Pulmonary artery endothelial cell (primary cell): ENCODE measurements at places on chromosomes 4 and X. TPM values are rescaled to one million over a fixed set of nuclear protein-coding genes. Genes with fewer than 3 reads are reported as not detected.

Gene ITGB1BP2
- 0.46 and 1.4 TPM in 2 replicates for total RNA-seq

DNA sequence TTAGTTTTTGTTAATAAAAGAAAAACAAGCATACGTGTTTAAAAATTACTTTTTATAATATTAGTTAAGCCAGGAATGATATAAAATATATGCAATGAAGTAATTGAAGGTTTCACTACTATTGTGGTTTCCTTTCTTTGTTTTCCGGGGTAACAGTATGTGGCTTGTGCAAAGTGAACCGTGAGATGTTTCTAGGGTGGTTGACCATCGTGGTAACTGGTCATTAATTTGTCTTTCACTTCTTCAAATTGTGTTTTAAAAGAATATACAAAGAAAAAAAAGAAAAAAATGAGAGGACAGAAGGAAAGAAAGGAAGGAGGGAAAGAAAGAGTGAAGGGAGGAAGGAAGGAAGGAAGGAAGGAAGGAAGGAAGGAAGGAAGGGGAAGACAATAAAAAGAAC lies 330.1 kb upstream of the CPXCR1 start:
- no peak for DNase-seq

- no peak for DNase-seq
These were observed 574.7 kb downstream of the PCDH7 start for GRCh38 chr4:31294655-31295480.

Gene LDOC1
- 4.5 and 5.3 TPM in 2 replicates for total RNA-seq

DNA sequence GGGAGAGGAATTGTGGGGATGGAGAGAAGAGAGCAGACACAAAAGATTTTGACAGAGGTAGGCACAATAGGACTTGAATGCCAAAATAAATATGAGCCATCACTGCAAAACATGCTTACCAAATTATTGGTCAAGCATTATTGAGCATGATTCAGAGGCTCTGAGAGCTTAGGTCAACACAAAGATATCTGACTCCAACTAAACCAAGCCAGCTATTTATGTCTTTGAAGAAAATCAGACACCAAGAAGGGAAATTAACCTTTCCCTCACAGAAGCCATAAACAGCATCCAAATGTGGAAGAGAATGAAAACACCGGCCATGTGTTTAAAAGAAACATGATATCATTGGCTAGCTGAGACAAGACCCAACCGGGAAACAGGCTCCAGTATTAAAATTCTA lies 323.2 kb downstream of the RAB28 start:
- no peak for DNase-seq

- DNase-seq: no peak
These were observed 198.6 kb downstream of the CEP135 start for GRCh38 chr4:56147371-56147770.

DNA sequence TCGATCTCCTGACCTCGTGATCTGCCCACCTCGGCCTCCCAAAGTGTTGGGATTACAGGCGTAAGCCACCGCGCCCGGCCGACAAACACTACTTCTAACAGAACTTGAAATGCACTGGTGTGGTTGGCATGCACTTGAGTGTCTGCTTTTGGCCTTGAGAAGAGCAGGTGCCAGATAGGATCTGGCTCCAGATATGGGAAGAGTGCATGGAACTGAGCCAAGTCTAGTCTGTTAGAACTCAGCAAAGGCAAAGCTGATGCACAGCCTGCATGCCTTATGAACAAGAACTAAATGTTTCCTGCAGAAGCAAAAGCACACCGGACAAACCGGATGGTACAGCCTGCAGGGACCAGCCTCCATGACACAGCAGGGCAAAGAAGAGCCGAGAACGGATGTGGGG lies 35.1 kb upstream of the TBL1X start:
- DNase-seq: no peak

DNA sequence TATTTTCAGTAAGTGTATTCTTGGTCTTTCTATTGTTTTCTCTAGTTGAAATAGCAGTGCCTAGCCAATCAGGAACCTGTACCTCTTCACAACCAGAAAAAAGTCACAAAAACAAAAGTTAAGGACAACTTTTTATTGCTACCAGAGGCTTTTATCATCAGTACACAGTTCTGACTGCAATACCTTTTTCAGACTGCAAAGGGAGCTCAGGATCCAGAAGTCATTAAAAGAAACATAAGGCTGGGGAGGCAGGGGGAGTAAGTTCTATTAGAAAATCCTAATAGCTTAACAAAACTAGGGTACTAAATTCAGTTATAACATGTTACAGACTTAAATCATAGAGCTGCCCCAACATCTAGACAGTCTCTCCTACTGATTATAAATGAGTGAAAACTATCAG lies 28.8 kb downstream of the CCNI start:
- DNase-seq: no peak

DNA sequence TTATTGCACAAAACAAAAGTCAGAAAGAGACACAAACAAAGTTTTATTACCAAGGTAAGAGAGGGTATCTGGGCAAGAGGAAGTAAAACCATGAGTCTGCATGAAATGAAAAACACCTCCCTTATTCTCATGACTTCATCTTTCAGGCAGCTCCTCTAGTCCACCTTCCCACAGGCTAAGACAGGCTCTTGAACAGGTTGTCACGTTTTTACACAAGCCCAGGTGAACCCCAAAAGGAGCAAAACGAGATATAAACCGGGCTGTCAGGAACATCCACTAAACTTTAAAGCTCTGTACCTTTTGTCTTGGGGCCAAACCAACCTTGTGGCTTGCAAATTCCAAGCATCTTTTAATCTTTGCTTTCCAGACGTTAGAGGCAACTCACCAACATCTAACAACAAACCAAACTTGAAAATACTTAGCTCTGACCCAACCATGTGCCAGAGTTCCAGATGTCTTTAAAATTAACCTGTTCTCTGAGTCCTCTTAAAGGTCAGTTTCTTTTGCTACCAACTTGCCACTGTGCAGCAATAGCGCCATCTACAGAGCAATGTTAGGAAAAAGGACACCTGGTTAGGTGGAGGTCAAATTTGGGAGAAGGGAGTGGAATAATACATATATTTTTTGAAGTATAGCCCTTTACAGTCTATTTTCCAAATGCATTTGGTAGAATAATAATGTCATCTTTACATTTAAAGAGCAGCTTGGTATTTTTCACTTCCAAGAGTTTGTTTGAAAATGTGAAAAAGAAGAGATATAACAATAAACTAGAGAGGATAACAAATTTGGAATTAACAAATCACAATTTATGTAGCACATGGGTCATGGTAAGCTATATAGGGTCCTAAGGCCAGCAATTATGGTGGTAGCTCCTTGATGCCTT lies 73.1 kb downstream of the QRFPR start:
- DNase-seq: no peak

GRCh38 chr4:129336457-129337227 lies 240.7 kb downstream of the C4orf33 start:
- DNase-seq: no peak

DNA sequence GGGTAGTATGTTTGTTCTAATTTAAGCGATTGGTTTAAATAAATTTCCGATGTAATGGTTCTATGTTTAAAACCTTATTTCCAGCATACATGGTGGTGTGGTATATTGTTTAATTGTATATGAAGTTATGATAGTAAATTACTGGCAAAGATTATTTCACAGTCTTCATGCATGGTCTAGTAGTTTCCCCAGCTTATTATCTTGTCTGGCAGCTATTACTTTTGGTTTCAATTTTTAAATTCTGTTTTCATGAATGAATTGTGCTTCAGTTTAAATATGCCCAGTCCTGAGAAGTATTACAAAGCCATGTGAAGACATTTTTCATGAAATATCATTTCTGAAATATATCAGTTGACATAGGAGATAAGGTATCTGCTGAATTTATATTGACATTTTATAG lies 6.3 kb downstream of the ALG13 start:
- DNase-seq: no peak

Gene PPP1R2C
- not detected in 2 replicates for total RNA-seq

DNA sequence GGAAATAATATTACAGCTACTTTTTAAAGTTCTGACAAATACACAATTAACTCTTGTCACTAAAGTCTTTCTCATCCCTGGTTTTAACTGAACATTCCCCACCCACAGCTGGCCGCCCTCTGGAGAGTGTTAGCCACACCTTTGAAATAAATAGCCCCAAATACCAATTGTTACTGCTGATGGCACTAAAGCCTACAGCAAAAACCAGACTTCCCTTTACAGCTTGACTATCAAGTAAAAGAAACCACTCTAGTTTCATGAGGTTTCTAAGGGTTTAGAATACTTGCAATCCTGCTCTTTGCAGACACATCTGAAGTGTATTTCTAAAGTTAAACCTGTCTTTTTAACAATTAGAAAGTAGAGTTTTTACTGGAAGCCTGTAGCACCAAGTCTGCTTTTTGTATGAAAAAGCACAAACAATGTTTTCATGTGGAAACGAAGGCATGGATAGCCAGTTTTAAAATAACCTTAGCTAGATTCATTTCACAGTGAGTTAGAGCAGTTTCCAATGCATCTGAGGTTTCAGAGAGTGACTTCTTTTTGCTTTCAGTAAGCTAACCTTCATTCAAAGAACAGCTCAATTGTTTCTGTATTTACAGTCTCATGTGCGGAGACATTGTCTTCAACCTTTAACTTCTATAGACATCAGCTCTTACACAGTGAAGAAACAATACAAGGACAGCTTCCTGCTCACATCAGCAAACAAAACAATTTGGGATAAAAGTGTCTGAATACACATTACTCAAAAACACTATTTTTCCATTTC lies 164.8 kb upstream of the VEGFC start:
- no peak for DNase-seq

DNA sequence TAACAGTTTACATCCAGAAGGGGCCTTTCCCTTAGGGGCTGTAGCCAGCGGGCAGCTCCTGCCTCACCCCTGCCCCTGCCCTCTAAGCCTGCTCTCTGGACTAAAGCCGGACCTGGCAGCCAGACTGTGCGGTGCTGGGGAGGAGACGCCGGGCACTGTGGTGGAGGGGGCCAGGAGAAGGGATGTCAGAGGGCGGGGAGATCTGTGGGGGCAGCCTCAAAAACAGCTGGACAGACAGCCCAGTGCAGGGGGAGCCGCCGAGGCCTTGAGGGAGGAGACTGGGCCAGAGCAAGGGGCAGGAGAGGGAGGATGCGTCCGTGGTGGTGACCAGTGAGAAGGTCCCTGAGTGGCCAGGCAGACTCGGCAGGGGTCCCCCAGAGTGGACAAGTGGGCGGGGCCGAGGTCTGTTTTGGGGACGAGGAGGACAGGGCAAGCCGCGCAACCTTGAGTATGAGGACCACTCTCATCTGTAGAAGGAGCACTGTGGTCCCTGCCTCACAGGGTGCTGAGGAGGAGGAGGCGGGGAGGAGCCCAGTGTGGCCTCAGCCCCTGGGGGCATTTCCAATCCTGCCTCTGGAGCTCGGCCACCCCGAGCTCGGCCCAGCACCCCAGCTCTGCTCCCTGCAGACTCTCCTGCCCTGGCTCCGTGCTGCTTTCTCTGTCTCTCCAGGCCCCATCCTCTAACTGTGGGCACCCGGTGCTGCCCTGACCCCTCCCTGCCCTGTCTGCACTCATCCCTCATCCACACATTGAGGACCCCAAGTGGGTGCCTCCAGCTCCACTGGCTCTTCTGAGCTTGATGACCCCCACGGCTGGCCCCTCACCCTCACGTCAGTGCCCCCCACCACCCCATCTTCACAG lies 59.2 kb upstream of the NKX1-1 start:
- no peak for DNase-seq

Gene HTRA3
- 3.3 and 6.5 TPM in 2 replicates for total RNA-seq

Gene DCAF4L1
- 0.07 and 0.18 TPM in 2 replicates for total RNA-seq

DNA sequence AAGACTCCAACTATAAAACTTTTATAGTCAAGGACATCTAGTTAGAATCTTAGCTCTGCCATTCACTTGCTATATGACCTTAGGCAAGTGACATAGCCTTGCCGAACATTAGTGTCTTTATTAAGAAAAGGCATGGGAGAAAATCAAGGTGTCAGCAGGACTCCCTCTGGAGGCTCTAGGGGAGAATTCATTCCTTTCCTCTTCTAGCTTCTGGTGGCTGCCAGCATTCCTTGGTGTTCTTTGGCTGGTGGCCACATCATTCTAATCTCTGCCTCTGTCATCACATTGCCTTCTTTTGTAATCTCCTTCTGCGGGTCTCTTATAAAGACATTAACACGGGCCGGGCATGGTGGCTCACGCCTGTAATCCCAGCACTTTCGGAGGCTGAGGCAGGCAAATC lies 99.8 kb downstream of the PPP1R2C start:
- no peak for DNase-seq

Gene TIMM17B
- 17.7 and 24.6 TPM in 2 replicates for total RNA-seq

Gene CYBB
- not detected in 2 replicates for total RNA-seq

GRCh38 chr4:21953653-21954052 lies 5.1 kb upstream of the KCNIP4 start:
- no peak for DNase-seq

Gene SORCS2
- 0.11 TPM in 1 of 2 replicates, not detected in the other for total RNA-seq

Gene FAM184B
- not detected in 2 replicates for total RNA-seq

Gene DBET
- not detected in 2 replicates for total RNA-seq

DNA sequence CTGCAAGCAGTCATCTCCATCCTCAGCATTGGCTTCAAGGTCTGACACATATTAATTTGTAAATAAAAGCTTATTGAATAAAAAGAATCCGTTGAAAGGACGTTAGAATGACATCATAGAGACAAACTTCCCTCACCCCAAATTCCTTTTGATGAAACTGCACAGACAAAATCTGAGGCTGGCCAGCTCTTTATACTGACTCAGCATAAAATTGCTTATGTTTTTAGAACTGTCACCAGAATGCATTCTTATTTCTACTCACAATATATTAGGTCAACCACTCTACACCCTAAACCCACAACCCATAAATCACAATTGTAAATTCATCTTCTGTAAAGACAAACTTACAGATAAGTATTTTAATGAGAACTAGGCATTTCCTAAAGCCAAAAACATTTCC lies 359.2 kb upstream of the TEX13C start:
- DNase-seq: no peak

Gene OPRPN
- not detected in 2 replicates for total RNA-seq

- DNase-seq: no peak
These were observed 43.1 kb downstream of the GASK1B start for GRCh38 chr4:158129694-158130093.

GRCh38 chrX:53048169-53049126 lies at the start of gene GPR173:
TSS of gene GPR173 (plus strand) at chrX:53048789. CDS start at chrX:53076622, 27,833 bp downstream.
- DNase-seq: no peak

DNA sequence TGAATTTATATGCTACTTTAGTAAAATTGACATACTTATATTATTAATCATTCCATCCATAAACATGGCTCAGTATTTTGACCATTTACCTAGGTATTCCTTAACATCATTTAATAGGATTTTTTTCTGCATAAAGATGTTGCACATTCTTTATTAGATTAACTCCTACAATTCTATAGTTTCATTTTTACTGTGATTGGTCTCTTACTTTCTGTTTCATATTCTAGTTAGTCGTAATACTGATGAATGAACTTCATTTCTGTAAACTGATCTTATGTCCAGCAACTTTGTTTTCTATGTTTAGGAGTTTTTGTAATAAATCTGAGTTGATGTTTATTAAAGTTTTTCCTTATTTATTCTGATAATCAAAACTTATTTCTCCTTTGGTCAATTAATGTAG lies 278.2 kb upstream of the CXXC4 start:
- no peak for DNase-seq
